ENCODE measurements at places on chromosomes 6 and 20. TPM values are rescaled to one million over a fixed set of nuclear protein-coding genes. Genes with fewer than 3 reads are reported as not detected.
A peak's percentile ranks its signal among the peaks of the same experiment; 100 is the strongest.

EGFL8 gene
- polyA plus RNA-seq, result 2.3 TPM

TMEM200A gene
- 70.5 TPM for polyA plus RNA-seq

CUL7 gene
- polyA plus RNA-seq, result 19.7 TPM

RGS17 gene
- 7.3 TPM for polyA plus RNA-seq

RWDD2A gene
- polyA plus RNA-seq, result 4.0 TPM

IL17A gene
- polyA plus RNA-seq, result not detected

SLC17A1 gene
- not detected for polyA plus RNA-seq

PACSIN1 gene
- polyA plus RNA-seq, result not detected

SLC24A3 gene
- polyA plus RNA-seq, result 0.14 TPM

IMPG1 gene
- polyA plus RNA-seq, result 0.17 TPM

GRCh38 chr6:129954749-129955431 is 63.5 kb upstream of the L3MBTL3 start:
- no peak for DNase-seq

DNA sequence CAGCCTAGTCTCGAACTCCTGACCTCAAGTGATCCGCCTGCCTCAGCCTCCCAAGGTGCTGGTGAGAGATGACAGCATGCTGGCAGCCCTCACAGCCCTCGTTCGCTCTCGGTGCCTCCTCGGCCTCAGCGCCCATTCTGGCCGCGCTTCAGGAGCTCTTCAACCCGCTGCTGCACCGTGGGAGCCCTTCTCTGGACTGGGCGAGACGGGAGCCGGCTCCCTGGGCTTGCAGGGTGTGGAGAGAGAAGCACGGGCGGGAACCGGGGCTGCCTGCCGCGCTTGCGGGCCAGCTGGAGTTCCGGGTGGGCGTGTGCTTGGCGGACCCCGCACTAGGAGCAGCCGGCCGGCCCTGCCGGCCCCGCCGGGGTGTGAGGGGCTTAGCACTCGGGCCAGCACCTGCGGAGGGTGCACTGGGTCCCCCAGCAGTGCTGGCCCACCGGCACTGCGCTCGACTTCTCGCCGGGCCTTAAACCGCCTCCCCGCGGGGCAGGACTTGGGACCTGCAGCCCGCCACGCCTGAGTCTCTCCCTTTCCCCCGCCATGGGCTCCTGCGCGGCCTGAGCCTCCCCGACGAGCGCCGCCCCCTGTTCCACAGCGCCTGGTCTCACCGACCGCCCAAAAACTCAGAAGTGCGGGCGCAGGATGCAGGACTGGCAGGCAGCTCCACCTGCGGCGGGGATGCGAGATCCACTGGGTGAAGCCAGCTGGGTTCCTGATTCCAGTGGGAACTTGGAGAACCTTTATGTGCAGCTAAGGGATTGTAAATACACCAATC is 31.5 kb upstream of the RANBP9 start:
- DNase-seq, result no peak

DNA sequence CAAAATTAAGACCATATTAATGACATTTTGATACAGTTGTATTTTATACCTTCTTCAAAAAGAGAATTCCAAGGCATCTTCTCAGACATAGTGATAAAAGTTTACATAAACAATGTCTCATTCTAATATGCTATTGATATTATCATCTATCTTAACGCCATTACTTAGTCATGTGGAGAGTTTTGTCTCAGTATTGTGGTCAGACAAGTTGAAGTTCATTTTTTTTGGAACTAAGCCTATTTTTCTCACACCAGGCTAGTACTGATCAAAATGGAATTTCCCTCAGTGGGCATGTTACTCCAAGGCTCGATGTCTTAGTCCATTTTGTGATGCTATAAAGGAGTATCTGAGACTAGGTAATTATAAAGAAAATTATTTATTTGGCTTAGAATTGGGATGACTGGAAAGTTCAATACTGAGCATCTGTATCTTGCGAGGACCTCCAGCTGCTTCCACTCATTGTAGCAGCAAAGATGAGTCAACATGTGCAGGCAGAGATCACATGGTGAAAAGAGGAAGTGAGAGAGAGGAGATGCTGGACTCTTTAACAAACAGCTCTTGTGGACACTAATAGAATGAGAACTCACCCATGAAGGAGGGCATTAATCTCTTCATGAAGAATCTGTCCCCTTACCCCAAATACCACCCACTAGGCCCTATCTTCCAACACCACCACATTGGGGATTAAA is 825.5 kb upstream of the MANEA start:
- DNase-seq, result peak; percentile 4

GRCh38 chr6:4125500-4125899 is 9.9 kb downstream of the ECI2 start:
- peak; percentile 52 for DNase-seq

GRCh38 chr6:23663652-23664051 is 462.4 kb upstream of the NRSN1 start:
- DNase-seq, result no peak

DNA sequence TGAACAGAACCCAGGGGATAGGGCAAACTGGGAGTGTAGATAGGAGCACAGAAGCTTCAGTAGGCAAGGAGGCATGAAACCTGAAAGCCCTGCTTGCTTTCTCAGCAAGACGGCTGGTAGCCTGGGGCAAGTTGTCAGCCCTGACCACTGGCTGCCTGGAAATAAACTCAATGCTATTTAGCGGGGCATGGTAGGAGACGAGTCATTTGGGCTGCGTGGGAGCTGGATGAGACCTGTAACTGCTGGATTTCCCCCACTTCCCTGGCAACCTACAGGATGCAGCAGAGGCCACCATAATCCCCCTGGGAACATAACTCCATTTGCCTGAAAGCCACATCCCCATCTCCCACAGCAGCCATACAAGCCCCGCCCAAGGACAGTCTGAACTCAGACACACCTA is 332.6 kb upstream of the TBX18 start:
- DNase-seq, result no peak

DNA sequence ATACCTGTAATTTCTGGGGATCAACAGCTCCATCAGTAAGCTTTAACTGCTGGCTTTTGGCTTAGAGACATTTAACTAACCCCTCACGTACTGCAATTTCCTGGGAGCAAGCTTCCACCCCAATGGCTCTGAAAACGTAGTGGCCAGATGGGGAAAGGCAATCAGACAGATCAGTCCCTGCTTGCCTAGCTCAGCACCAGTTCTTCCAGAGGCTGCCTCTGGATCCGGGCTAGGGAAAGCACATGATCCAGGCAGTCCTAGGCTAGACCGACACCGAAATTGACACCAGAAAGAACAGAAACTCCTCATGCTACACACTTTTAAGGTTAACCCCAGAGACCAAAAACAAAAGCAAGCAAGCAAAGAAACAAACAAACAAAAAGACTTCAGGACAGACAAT is 13.3 kb downstream of the PREP start:
- no peak for DNase-seq

GRCh38 chr6:13452346-13453117 is 34.9 kb downstream of the GFOD1 start:
- no peak for DNase-seq

DNA sequence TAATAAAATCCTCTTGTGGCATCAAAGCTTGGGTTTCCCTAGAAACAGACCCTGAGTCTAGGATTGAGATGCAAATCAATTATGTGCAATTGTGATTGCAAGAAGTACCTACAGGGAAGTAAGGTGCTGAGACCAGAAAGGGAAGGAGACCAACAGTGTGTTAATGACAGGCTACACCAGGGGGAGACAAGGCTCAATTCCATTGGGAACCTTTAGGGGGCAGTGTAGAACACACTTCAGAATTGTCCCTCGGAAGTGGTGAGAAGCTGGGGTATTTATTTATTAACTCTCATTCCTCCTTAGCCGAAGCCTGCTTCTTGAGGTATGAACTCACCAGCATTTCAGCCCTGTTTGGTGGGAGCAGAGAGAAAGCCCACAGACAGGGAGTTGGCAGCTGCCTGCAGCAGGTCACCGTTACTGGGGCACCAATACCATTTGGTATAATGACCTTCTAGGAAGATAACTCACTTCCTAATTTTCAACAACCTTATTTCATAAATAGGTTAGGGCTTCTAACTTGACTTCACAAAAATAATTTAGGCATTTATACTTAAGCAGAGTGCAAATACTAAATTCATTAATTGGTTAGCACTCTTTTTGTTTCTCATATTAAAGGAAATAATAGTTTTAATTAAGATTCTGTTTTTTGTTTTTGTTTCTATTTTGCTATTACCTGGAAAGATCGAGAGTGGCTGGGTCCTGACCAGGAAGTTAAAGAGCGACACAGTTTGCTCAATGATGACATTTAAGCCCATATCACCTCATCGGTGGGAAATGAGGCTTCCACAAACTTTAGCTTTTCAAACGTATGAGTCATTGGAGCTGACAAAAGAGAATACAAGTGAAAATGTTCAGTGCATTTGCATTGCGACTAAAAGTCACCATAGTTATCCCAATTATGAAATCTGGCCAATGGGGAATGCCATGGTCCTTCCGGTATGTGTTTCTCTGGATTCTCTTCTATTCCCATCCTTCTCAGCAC is 94.8 kb downstream of the BTBD3 start:
- DNase-seq, result peak; percentile 34

DNA sequence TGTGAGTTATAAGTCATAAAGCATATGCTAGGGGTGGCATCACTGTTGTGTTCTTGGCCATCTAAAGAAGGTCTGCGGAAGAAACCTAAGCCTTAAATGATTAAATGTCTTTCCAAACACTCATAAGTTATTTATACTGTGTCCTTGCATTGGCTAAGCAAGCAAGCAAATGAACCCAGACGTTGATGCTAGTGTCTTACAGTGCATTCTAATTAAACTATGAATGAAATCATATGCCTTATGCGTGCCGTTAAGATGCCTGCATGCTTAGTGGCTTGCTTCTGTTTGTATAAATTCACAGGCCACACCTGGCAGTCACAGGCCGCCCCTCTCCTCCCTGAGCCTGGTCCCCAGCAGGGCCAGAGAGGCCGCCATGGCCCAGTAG is 49.9 kb downstream of the RIN2 start:
- DNase-seq, result no peak

DNA sequence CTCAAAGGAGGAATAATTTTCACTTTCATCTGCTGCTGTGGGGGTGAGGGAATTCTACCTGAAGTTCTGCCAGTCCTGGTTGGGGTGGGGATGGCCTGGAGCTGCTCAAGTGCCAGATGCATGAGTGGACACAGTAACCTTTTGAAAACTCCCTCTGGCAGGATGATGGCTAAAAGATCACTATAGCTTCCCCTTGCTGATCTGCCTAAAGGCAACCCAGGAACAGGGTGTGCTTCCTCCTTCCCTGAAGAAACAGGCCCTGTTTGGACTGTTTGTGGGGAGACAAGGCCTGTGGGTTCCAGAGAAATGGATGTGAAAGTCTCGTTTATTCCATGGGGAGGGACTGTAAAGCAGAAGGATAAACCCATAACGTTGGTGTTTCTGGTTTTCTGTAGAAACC is 176.9 kb downstream of the DTNBP1 start:
- DNase-seq, result no peak

GRCh38 chr20:50409495-50409894 is 100.7 kb upstream of the PTPN1 start:
- no peak for DNase-seq

- peak; percentile 92 for DNase-seq
These were observed 49.0 kb upstream of the RNF24 start for GRCh38 chr20:4064144-4064909.

- DNase-seq, result peak; percentile 86
These were observed 119.4 kb downstream of the JARID2 start for GRCh38 chr6:15365273-15365687.

- no peak for DNase-seq
These were observed 84.3 kb upstream of the FOXO3 start for GRCh38 chr6:108476376-108476775.
